Stimulated activated CD8-positive, alpha-beta memory T cell treated with anti-CD3 and anti-CD28 coated beads, Interleukin-4, amount 100 ng/mL, for 1 hour (primary cell): ENCODE measurements at places on chromosomes 12 and 14.

- no peak for DNase-seq
Observed at GRCh38 chr14:30610787-30611343, 11.3 kb upstream of the SCFD1 start.

GRCh38 chr12:124759841-124760503, 103.7 kb downstream of the SCARB1 start:
- DNase-seq = no peak

- no peak for DNase-seq
Observed at GRCh38 chr12:38166225-38166624, 150.3 kb upstream of the ALG10B start.

- no peak for DNase-seq
Observed at GRCh38 chr12:13126494-13126893, 23.0 kb upstream of the GSG1 start.

DNA sequence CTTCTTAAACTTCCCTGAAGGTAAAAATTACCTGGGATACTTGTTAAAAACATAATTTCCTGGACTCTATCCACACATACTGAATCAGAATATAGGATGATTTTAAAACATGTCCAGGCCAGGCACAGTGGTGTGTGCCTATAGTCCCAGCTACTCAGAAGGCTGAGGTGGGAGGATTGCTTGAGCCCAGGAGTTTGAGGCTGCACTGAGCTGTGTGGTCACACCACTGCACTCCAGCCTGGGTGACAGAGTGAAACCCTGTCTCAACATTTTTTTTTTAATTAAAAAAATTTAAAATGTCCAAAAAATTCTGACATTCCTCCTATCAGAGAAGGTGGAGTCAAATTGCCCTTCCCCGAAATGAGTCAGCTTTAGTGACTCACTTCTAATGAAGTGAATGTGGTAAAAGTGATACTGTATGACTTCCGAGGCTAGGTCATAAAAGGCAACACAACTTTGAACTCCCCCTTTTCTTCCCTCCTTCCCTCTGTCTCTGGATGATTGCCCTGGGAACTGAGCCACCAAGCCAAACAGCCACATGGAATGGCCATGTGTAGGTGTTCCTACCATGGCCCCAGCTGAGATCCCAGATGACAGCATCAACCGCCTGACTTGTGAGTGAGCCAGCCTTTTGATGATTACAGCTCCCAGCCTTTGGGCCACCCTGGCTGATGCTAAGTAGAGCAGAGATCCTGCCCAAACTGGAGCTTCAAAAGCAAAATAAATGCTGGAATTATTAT, 36.3 kb downstream of the LIMA1 start:
- DNase-seq = no peak

DNA sequence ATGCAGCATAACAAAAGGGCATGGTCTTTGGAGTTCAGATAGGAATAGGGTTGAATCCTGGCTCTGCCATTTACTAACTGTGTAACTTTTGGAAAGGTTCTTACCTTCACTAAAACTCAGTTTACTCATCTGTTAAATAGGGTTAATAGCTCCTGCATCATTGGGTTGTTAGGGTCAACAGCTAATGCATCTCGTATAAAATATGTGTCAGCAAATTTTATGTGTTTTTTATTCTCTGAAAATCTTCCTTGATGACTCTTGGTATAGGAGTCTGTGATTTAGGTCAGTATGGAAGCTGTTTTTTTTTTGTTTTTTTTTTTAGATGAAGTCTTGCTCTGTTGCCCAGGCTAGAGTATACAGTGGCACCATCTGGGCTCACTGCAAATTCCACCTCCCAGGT, 36.1 kb upstream of the SRP54 start:
- no peak for DNase-seq

DNA sequence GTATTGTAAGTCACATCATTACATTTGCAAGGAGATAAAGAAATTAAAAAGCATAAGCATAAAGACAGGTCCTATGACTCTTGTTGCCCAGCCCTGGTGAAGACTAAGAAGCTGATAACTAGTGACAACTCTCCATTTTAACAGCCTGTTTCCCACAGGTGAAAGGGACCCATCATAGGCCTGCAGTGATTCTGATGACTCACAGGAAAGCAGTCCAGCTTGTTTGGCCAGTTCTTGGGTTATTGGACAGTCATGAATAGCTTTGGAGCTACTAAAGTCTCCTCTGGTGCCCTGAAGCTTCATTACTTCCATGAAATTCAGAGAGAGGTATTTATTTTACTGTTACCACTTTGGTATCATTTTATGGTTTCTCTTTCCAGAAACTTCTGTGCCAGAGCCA, 55.5 kb upstream of the DYRK2 start:
- no peak for DNase-seq

GRCh38 chr14:69693801-69694729, 72.9 kb upstream of the SRSF5 start:
- no peak for DNase-seq

DNA sequence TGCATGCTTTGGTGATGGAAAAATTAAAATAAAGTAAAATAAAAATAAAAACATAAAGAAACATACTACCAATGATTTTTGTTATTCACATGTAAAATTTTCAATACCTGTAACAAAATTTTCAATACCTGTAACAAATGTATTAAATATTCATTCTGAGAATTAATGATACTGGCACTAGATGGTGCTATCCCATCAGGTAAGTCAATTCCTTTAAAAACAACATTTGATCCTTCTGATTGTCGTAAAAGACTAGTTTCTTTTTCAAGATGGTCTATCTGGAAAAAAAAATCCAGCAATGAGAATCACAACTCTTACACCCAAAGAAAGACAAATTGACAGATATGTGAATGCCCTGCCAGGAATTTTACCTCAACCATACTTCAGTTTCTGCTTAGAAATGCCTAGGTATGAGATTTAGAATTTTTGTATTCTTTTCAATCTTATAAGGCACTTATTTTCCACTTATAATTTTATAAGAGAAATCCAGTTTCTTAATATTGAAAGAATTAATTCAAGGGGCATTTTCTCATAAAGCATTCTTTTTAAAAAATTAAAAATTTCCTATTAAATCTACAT, 30.7 kb downstream of the CEP290 start:
- no peak for DNase-seq
